ENCODE measurements at places on chromosomes 5 and 9.

GRCh38 chr9:92312887-92313623 lies 12.1 kb downstream of the NOL8 start:
- DNase-seq = no peak

DNA sequence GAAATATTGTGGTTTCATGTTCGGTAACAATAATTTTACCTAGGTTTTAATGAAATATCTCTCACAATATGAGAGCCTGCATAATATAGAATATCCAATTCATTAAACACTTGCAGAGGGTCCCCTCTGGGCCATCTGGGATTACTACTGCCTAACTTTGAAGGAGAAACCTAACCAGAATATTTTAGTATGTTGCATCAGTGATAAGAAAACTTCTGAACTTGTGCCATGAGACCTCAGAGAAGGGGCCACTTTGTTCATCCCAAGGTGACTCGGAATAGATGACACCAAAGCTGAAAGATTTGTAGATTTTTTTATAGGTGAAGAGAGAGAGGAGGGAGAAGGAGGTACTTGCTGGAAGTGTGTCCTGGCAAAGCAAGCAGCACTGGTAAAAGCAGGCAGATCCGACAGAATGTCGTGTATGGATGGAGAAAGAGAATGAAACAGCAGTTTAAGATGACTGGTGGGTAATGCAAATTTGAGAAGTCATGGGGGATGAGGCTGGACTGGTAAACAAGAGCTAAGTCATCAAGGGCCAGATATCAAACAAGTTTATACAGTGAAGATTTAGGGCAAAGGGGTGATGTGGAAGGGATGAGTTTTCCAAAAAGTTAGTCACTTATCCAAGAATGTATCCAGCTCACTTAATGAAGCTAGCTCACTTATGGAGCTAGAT lies 372.3 kb downstream of the ADGRV1 start:
- no peak for DNase-seq

GRCh38 chr9:38336341-38336740 lies 56.2 kb upstream of the ALDH1B1 start:
- no peak for DNase-seq

DNA sequence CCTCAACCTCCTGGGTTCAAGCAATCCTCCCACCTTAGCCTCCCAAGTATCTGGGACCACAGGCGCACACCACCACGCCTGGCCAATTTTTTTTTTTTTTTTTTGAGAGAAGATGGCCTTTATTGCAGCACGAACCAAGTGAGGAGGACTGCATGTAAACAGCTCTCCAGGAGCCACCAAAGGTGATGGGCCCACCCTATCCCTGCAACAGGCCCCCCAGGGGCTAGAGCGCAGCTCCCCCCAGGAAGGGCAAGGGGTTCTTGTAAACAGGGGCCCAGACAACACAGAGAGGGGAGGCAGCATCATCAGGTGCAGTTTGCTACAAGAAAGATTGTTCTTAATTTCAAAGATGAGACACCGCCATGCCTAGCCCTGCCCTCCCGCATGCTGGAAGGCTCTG lies 12.6 kb upstream of the EGR1 start:
- no peak for DNase-seq

DNA sequence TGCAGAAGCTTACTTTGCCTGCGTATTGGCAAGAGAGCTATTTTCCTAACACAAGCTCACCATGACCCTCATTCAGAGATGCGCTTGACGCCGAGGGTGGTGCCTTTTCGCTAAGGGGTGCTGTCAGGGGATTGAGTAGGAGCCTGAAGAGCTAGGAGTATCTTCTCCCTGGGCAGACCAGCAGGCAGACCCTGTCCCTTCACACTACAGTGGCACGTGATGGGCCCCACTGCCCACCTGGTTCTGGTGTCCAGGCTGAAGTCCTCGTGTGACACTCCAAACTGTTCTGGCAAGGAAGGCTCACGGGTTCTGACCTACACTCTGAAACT lies 198.3 kb downstream of the AUH start:
- DNase-seq = no peak

- no peak for DNase-seq
Observed at GRCh38 chr5:2634399-2635176, 116.9 kb downstream of the IRX2 start.

- DNase-seq = no peak
Observed at GRCh38 chr5:105807290-105807689, 1863.4 kb downstream of the EFNA5 start.

- no peak for DNase-seq
Observed at GRCh38 chr5:58462623-58463230, 2.8 kb upstream of the PLK2 start.

DNA sequence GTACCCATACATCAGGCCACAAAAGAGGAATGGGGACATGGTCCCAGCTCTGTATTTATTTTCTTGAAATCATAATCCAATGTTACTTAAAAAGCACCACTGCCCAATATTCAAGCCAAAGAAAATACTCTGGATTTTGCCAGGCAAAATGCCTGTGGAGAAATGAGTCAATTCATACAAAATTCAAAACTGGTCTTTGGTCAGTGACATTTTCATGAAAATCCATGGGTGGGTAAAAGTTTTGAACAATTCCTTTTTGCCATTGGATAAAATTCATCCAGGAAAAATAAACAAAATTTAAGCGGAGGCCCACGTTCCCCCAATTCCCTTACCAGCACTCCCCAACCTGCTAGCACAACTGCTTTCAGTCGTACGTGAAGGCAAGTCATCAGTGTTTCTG lies 186.2 kb downstream of the GLIS3 start:
- DNase-seq = no peak

- no peak for DNase-seq
Observed at GRCh38 chr9:15317836-15318235, 10.8 kb upstream of the TTC39B start.

DNA sequence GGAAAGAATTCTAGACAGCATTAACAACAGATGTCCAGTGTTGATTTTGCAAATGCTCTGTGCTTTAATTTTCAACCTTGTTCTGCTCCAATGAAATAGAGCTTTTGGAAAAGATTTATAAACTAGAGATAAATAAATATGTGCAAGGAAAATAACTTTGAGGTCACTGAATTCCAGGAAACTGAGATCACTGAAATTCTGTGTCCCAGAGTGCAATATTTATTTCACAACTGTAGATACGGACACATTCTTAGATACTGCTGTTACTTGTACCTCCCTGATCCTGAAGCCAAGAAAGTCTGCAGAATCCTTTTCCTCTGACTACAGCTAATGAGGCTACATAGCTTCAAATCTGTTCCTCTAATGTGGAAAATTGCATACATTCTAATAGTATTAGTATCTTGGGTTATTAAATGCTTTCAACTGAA lies 222.9 kb downstream of the DOCK8 start:
- DNase-seq = no peak

- DNase-seq = no peak
Observed at GRCh38 chr5:160036243-160036642, 27.3 kb downstream of the TTC1 start.

Data from stimulated activated CD4-positive, alpha-beta T cell treated with anti-CD3 and anti-CD28 coated beads, Interleukin-1b, Interleukin-23, amount 100 ng/mL, for 48 hours (primary cell).